Mucosa of gallbladder (tissue), 1 donor: ENCODE measurements at places on chromosomes 16 and 17. TPM values are rescaled to one million over a fixed set of nuclear protein-coding genes. Genes with fewer than 3 reads are reported as not detected.

GRCh38 chr16:1280783-1281182 is 24.9 kb downstream of the TPSD1 start:
- no peak for DNase-seq

- no peak for DNase-seq
Measured at GRCh38 chr16:50609471-50609870, 61.3 kb downstream of the NKD1 start.

DNA sequence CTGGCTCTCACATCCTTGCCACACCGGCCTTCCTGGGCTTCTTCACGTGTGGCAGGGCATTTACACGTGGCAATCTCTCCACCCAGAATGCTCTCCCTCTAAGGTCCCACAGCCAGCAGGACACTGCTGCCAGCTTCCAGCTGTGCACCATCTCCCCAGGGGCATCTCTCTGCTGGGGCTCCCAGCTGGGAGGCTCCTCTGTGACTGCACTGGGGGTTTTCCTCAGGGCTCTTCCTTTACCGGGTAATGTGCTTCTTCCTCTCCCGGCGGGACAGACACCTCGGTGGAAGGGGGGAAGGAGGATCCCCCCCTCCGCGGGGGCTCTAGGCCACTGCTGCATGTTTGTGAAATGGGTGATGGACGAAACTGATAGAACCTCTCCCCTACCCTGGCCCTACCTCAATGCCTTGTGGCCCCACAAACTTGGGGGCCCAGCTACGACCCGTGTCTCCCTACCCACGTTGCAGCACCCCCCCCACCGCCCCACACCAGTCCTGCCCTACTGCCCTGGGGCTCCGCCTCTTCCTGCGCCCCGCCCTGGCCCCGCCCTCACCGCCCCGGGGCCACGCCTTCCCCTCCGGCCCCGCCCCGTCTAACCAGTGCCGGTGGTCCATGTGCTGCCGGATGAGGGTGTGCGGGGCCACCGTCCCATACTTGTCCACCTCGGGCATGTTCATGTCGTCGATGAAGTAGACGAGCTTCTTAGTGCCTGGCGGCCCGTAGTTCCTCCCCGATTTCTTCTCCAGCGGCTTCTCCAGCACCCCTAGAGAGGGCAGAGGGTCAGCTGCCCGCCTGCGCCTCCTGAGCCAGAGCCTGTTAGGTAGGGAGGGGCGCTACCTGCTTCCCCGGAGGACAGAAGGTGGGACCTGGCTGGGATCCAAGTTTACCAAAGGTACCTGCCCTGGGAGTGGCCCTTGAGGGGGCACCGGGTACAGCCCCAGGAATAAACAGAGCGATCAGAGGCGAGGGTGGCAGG is 92.6 kb downstream of the DNAH17 start:
- no peak for DNase-seq

ATP6V0C gene
- 246 TPM for total RNA-seq

DNA sequence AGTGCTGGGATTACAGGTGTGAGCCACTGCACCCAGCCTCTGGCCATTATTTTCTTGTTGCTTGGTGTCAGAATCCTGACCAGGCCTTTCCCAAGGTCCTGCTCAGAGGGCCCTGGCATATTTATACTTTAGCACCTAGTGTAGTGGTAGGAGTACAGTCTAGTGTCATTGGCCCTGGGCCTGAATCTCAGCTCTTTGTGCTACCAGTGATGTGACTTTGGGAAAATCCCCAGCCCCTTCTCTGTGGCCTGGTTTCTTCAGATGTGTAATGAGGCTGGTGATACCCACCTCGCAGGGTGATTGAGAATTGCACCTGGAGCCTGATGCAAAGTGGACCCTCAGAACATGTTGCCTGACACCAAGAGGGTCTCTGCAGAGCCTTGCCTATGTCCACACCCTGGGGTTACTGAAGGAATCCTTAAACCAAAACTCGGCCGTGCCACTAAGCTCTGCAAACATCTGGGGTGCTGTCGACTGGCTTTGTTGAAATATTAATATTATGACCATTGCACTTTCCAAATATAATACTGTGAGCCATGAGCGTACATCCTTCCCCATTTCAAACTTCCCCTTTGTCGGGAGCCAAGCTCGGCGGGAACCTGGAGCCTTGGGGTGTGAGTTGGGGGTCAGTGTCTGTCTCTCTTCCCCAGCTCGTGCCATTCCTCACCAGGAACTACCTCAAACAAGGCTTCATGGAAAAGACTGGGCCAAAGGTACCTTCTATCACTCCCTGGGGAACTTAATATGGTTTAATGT is 18.0 kb upstream of the RNF135 start:
- no peak for DNase-seq

- no peak for DNase-seq
Measured at GRCh38 chr16:81994485-81994884, 16.8 kb downstream of the SDR42E1 start.

SCN4A gene
- total RNA-seq, result 1.2 TPM

- DNase-seq, result no peak
Measured at GRCh38 chr16:47524007-47524405, 62.9 kb downstream of the PHKB start.

GRCh38 chr16:86718118-86718517 is 139.8 kb downstream of the FOXL1 start:
- no peak for DNase-seq

GRCh38 chr17:46125831-46126230 is 67.4 kb downstream of the KANSL1 start:
- no peak for DNase-seq

NSMCE1 gene
- total RNA-seq, result 72.0 TPM

- DNase-seq, result no peak
Measured at GRCh38 chr16:55809851-55810250, 23.0 kb downstream of the CES1 start.

ADGRG1 gene
- total RNA-seq, result 312 TPM

NLRC3 gene
- 4.0 TPM for total RNA-seq

PMFBP1 gene
- 0.66 TPM for total RNA-seq

- DNase-seq, result no peak
Measured at GRCh38 chr17:74632617-74633016, 9.1 kb upstream of the CD300E start.

ACSM2A gene
- 0.26 TPM for total RNA-seq

GRCh38 chr16:17437981-17438380 is 32.8 kb downstream of the XYLT1 start:
- no peak for DNase-seq

AATK gene
- total RNA-seq, result 14.2 TPM

DNA sequence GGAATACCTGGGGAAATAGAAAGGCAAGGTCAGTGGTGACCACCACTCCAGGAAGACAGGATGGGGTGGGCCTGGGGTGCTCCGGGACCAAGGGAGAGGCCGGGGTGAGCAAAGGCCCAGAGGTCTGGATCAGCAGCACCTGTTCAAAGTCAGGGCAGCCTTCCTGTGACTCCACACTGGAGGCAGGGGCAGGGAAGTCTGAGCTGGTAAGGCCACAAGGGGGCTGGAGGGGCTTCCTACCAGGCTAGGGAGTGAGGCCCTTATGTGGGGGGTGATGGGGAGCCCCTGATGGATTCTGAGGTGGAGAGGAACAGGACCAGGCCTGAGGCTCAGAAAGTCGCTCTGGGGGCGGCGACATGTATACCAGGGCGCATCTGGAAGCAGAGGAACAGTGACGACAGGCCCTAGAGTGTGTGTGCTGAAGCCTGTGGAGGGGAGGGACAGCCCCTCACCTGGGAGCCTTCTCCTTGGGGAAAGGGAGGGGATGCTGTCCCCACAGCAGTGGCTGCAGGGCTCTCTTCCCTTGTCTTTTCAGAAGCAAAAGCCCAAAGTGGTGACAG is 3.7 kb downstream of the C16orf78 start:
- DNase-seq, result no peak

RMI2 gene
- total RNA-seq, result 4.4 TPM

- DNase-seq, result no peak
Measured at GRCh38 chr16:71855937-71856662, 10.3 kb downstream of the ATXN1L start.

DNA sequence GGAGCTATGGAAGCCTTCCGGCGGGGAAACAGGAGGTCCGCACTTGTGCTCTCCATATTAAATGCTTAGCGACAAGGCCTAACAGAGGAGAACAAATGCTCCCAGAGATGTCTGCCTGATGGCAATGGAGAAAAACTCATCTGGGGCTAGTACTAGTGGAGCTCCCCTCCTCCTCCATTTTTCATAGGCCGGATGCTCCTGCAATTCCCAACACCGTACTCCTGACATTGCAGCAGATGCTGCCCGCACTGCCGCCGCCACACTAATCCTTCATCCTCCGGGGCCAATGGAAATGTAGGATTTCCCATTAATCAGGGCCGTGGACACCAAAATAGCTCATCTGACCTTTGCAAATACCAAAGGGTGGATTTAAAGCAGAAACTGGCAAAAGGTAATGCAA is 27.5 kb downstream of the TOM1L2 start:
- DNase-seq, result no peak

FKBP10 gene
- total RNA-seq, result 59.2 TPM

GRCh38 chr16:16178455-16179162 is 44.7 kb downstream of the ABCC6 start:
- DNase-seq, result no peak

DNA sequence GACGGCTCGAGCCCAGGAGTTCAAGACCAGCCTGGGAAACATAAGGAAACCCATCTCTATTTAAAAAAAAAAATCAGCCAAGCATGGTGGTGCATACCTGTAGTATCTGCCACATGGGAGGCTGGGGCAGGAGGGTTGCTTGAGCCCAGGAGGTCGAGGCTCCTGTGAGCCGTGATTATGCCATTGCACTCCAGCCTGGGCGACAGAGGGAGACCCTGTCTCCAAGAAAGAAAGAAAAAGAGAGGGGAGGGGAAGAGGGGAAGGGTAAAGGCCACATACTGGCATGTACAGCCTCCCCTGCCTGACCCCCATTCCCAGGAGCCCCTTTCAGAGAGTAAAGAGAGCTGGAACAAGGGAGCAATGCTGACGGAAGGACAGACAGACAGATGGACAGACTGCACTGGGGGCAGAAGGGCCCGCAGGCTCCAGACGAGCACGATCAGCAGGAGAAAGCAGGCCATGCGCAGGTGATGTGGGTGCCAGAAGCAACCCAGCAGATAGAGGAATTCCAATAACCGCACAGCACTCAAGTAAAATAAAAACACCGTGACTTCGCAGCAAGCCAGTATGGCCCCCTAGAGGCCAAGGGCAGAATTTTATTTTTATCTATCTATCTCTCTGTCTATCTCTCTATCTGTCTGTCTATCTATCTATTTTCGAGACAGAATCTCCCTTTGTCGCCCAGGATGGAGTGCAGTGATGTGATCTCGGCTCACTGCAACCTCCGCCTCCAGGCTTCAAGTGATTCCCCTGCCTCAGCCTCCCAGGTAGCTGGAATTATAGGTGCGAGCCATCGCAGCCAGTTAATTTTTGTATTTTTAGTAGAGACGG is 27.1 kb upstream of the SNN start:
- peak; percentile 60 for DNase-seq

GRCh38 chr17:9380361-9380760 is 195.3 kb downstream of the STX8 start:
- DNase-seq, result no peak

DNA sequence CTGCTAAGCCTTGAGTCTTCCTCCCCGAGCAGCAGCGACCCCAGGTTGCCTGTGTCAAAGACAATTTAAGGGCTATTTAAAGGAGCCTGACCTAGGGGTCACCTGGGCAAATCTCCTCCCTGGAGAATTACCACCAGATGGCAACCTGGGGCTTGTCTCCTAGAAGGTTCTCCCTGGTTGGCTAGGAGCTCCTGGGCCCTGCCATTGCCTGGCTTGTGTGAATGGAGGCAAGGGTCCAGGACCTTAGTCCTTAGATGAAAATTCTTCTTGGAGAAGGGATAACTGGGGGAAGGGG is 51.3 kb upstream of the TAC4 start:
- DNase-seq, result no peak

ATP2A1 gene
- 0.83 TPM for total RNA-seq

DNA sequence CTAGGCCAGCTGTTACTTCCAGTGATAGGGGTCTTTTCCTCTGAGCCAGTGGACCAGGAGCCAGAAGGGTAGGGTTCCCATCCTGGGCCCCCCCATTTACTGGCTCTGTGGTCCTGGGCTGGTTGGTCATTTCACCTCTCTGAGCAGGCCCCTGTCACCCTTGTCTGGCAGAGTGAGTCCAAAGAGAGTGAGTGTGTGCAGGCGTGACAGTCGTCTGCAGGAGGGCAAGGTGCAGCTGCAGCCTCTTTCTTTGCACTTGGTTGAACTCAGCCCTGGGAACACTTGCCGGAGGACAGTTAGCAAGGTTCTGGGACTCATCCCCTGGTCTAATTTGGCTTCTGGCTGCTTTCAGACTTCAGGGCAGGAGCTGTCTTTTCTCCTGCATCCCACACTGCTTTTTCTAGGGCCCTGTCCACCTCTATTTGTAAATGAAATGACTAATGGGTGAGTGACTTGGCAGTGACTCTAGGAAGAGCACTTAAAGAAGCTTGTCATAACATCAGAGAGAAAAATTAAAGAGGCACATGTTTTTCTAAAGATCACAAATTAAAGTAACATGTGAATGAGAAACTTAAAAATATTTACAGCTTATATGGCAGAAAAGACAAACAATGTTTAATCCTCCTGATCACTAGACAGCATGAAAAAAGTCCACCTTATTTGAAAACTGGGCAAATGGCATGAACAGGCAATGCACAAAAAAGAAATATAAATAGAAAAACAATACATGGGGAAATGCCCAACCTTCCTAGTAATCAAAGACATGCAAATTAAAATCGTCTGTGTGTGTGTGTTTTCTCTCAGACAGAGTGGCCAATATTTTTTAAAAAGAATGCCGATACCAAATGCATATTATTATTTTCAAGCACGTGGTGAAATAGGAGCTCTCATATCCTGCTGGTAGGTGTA is 137.5 kb downstream of the NTN1 start:
- no peak for DNase-seq

DNA sequence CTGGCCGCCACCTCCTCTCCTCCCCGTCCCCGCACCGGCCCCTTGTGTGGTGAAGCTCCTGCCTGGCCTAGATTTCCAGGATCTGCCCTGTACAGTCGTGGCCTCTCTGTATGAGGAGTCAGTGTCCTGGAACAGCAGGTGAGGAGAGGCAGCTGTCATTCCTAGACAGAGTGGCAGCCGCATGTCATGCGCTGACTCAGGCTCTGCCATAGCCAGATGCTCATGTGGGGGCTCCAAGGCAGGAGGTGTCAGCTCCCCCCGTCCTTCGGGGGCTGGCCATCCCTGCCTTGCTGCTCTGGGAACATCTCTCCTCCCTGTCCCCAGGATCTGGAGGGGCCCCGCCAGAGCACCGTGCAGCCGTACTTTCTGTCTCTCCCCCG is 60.4 kb downstream of the BAIAP2 start:
- DNase-seq, result no peak

DNA sequence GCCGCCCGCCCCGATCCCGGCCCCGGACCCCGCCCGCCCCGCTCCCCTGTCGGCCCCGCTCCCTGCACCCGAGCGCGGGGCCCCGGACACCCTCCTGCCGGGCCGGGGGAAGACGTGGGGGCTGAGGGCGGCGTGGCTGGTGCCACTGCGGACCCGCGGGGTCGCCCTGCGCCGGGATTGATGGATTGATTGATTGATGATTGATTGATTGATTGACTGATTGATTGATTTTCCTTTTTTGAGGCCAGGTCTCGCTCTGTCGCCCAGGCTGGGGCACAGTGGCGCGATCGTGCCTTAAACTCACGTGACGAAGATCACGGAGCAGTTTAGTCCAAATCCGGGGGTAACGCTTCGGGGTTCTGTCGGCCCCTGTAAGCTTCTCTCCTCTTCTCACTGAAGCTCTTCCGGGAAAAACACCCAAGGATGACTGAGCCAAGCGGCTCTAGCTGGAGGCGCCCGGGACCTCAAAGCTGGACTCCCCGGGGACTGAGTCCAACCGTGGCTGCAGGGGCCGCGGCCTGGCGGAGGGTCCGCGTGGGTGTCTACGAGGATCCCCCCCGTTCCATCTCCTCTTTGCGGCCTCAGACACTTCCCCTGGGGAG is 40.2 kb upstream of the BHLHA9 start:
- DNase-seq, result no peak

GRCh38 chr17:28282596-28282995 is 36.4 kb upstream of the TMEM97 start:
- no peak for DNase-seq

- no peak for DNase-seq
Measured at GRCh38 chr17:81491181-81491581, 21.4 kb downstream of the ACTG1 start.
